Activated CD4-positive, alpha-beta T cell treated with anti-CD3 and anti-CD28 coated beads for 1 hour (primary cell): ENCODE measurements at places on chromosomes 12 and 14.

- DNase-seq = no peak
Observed at GRCh38 chr14:41350476-41350875, 256.2 kb upstream of the LRFN5 start.

DNA sequence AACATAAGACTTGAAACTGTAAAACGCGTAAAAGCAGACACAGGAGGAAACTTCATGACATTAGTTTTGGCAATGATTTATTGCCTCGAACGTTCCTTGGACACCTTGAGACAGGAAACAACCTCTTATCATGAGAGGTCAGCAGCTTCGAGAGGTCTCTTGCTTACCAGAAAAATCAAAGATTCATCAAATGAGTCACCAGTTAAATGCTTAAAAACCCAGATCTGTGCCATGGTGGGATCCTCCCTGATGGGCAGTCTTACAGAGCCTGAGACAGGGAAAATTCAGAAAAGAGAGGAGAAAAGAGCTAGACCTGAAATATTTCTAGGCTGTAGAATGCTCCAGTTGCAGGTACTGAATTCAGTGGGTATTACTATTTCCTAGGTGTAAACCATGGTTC is 1093.9 kb downstream of the AACS start:
- DNase-seq = no peak

DNA sequence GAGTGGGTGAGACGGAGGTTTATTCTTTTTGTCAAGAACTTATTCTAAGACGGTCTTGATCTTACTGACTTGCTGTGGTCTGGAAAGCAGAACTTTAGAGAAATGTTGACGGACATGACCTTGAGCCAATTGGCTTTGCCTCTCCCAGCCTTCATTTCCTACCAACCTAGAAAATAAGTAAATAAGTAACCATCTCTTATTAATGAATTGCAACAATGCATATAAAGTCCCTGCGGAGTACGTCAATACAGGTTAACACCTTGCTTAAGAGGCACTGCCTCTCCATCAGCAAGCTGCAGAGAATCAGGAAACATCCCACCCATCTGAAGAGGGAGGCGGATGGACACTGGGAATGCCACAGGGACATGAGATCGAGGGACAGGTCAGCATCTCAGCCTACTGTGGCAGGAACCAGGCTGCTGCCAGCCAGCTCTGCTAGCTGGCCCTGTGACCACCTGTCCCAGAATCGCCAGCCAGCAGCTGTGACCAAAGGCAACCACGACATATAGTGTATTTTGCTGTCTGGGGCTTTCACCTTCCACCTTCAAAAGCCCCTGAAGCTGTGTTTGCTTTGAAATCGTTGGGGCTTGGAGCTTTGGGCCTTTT is 208.3 kb downstream of the BCL11B start:
- no peak for DNase-seq

GRCh38 chr12:121033625-121034349 is 5.3 kb downstream of the OASL start:
- peak; percentile 41 for DNase-seq

DNA sequence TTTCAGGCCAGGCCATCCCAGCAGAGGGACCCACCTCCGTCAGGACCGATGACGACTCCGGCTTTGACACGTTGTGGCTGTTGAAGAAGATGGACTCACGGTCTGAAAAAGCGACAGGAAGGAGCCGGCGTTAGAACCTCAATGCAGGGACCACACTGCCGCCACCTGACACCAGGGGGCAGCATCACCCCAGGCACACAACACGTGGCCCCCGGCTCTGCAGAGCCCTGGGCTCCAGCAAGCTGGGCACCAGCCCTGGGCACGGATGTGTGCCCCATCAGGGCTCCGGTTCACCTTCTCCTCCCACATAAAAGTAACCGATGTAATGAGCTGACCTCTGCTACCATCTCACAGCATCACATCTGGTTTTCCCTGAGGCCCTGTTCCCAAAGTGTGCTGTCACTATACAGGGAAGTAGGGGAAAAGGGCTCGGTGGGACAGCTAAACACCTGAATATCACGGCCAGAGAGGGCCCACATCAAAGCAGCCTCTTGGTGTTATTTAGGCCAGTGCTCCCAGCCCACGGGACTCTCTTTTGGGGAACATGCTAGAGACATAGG is 29.0 kb downstream of the CHGA start:
- peak; percentile 65 for DNase-seq

DNA sequence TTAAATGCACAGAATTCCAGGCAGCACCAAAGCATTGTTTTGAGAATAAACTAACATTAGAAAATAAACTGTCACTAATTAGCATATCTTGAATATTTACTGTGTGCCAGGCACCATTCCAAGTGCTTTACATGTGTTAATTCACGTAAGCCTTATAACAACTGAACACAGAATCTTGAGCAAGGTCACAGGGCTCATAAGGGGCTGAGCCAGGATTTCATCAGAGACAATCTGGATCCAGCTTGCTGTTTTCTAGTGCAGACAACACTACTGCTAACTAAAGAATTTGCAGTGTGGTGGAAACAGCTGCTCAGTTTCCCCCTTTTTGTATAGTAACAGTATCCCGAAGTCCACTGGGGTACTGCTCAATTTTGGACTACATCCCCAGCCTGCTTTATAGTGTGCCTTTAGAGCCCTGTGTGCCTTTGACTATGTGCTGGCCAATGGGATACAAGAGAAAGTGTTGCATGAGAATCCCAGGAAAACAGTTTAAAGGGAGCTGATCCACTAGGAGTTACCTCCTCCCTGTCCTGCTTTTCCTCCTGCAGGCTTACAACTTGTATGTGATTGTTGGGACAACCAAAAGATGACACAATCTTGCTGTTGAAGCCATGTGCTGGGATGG is 36.0 kb upstream of the RMST start:
- no peak for DNase-seq

DNA sequence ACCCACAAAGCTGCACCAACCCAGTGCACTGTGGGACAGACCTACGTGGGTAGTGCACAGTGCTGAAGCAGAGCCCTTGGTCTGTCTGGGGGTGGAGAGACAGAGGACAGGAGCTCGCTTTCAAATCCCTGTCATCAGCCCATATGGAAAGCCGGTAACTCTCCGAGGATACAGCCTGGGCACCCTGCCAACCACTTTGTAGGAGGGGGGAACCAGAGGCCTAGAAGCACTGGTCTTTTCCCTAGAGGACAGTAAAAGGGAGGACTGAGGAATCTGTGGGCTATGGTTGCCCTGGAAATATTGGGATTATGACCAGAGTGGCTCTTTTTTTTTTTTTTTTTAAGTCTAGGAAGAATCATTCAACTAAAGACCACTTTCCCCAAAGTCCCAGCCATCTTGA is 74.3 kb downstream of the MAP3K9 start:
- DNase-seq = no peak

- no peak for DNase-seq
Observed at GRCh38 chr12:93852173-93852591, 175.0 kb downstream of the CRADD start.

DNA sequence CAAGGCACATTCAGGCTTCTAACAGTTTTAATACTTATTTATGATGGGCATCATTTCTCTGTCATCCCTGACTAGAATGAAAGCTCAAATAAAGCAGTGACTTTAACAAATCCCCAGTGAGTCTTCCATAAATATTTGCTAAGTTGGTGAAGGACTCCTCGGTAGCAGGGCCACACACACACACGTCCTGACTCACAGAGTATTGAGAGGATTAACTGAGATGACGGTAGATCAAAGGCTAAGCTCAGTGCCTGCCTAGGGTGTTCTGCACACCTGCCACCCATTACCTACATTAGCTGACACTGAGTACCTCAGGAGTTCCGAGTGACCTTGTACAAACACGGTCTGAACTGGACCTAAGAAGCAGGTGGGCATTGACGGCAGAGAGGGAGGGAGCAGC is 197.3 kb upstream of the SFSWAP start:
- no peak for DNase-seq

DNA sequence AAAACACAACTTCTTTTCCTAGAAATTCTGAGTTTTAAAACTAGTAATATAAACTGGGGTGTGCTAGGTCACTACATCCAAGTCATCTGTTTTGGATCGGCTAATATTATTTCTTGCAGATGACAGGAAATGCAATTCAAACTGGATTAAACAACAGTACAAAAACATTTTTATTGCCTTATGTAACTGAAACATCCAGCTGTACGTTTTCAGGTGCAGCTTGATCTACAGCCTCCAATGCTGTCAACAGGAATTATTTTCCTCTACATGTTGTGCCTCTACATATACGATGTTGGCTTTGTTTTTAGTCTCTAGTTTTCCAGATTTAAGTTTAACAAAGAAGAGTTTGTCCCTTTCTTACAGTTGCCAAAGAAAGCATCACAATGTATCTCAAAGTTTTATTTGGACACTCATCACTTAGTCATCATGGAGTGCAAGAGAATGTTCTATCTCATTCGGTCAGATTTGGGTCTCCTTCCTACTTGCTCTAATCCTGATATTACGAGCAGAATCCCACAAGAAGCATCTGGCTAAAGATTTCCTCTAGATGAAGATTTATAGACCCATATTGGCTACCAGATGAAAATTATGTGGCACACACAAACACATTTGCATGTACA is 326.7 kb downstream of the SLC6A15 start:
- DNase-seq = no peak
